ENCODE measurements at places on chromosomes 1 and 21. TPM values are rescaled to one million over a fixed set of nuclear protein-coding genes. Genes with fewer than 3 reads are reported as not detected.
A peak's percentile ranks its signal among the peaks of the same experiment; 100 is the strongest.

DNA sequence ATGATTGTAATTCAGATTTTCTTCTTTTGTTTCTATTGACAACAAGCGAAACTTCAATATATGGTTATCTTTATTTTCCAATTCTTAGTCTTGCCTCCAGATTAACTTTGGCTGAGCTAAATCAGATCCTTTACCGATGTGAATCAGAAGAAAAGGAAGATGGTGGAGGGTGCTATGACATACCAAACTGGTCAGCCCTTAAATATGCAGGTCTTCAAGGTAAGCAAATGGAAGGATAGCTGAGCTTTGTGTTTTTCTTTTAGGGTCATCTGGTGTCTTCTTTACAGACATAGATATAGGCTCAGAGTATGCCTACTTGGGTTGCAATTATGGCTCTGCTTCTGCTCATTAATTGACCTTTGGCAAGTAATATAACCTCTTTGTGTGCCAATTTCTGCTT lies 37.7 kb downstream of the AGL start:
- no peak for DNase-seq
- peaks cover 35% of the 10 kb centered on the region for H3K36me3 ChIP-seq
- H3K4me3 ChIP-seq: no peak overlapping the region

- H3K27me3 ChIP-seq: peaks cover 9% of the 10 kb centered on the region
- peak within 1 kb of the TSS; percentile 89 for H3K4me3 ChIP-seq
- H3K36me3 ChIP-seq: no peaks in the 10 kb centered on the region
- DNase-seq: peak; percentile 78
- peaks cover 8% of the 10 kb centered on the region for H3K4me1 ChIP-seq
- H3K27ac ChIP-seq: no peak within 1 kb of the TSS
Observed at GRCh38 chr1:14598498-14599182, at the start of gene KAZN. Gene KAZN, plus strand, starts transcription at chr1:14598685.

Gene RGL1
- total RNA-seq: 1.4 TPM

Gene C1QB
- not detected for total RNA-seq

DNA sequence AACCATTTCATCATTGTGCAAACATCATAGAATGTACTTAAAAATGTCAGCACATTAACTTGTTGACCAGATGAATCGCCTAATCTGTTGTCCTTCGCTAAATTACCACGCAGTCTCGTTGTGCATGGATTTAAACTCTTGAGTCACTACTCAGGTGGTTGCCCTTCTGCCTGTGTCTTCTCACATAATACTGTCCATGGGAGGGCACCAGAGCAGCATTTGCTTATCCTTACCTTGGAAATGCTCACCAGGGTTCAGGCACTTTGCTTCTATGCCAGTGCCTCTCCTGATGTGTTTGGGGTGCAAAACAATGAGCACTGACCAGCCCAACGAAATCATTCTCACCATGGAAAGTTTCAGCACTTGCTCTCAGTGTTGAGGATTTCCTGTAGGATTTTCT lies 559.9 kb downstream of the RWDD3 start:
- H3K27me3 ChIP-seq: no peaks in the 10 kb centered on the region
- H3K36me3 ChIP-seq: peaks cover 26% of the 10 kb centered on the region
- H3K4me1 ChIP-seq: no peaks in the 10 kb centered on the region
- DNase-seq: peak; percentile 67
- H3K4me3 ChIP-seq: no peak overlapping the region
- no peak overlapping the region for H3K27ac ChIP-seq

GRCh38 chr1:205792481-205792881 lies 17.2 kb upstream of the RAB29 start:
- no peak overlapping the region for H3K4me3 ChIP-seq
- no peak for DNase-seq
- H3K4me1 ChIP-seq: no peaks in the 10 kb centered on the region
- H3K27ac ChIP-seq: no peak overlapping the region
- peaks cover 42% of the 10 kb centered on the region for H3K36me3 ChIP-seq
- H3K27me3 ChIP-seq: no peaks in the 10 kb centered on the region

Gene UQCRHL
- total RNA-seq: 2.6 TPM

DNA sequence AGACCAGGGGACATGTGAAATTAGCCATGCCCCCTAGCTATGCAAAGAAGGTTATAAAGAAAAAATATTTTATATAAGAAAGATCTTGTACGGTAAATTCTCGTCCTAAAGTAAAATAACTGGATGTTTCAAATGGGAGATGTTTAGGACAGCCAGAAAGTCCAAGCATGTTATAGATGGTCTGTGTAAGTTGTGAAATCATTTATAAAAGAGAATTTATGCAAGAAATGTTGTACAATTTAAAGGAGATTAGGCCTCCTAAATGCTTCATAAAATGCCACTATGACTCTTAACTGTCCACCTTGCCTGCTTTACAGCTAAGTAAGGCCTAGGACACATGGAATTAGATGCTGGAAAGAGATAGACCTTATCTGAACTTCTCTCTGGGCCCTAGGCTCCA lies 118.1 kb upstream of the POGK start:
- H3K27ac ChIP-seq: no peak overlapping the region
- no peaks in the 10 kb centered on the region for H3K4me1 ChIP-seq
- no peak for DNase-seq
- H3K27me3 ChIP-seq: no peaks in the 10 kb centered on the region
- H3K36me3 ChIP-seq: peaks cover 3% of the 10 kb centered on the region

Gene VSIG8
- total RNA-seq: not detected

DNA sequence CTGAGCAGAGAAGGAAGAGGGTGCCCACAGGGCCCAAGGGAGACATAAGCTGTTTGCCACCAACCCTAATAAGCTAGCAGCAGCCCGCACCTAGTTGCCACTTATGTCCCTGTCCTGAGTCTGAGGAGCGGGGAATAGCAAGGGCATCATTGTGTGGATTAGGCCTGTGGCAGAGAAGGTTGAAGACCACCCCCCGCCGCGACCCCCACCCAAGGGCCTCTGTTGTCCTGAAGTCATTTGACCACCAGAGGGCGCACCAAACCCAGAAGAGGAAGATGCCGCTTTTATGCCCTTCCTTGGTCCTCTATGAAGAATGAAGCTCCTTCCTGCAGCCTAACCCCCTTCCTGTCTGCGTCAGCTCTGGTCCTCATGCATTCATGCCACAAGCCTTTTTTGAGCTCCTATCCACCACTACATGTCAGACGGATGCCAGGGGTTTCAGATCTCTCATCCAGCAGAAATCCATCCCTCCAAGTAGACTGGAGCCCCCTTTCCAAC lies 16.6 kb downstream of the RHBG start:
- peaks cover 4% of the 10 kb centered on the region for H3K27me3 ChIP-seq
- DNase-seq: peak; percentile 63
- H3K4me3 ChIP-seq: no peak overlapping the region
- no peak overlapping the region for H3K27ac ChIP-seq
- no peaks in the 10 kb centered on the region for H3K4me1 ChIP-seq
- no peaks in the 10 kb centered on the region for H3K36me3 ChIP-seq

- no peak overlapping the region for H3K27ac ChIP-seq
- H3K36me3 ChIP-seq: peaks cover 6% of the 10 kb centered on the region
- H3K27me3 ChIP-seq: peaks cover 3% of the 10 kb centered on the region
- no peaks in the 10 kb centered on the region for H3K4me1 ChIP-seq
- no peak for DNase-seq
Observed at GRCh38 chr1:39086386-39086785, 60.2 kb downstream of the NDUFS5 start.

DNA sequence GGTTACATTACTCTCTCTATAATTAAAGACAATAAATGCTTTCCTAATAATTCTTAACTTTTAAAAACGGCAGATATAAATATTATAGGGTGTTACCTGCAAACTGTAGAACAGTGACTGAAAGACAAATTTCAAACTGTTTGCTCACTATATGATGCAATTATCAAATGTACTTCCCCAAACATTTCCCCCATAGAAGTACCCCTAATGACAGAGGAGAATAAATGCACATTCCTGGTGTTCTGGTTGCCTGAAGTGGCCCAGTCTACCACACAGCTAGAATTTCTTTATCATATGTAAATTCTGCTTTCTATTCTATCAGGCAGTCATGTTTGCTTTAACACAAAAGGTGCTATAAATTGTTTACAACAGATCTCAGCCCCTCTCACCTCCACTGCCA lies 70.4 kb downstream of the VAV3 start:
- peaks cover 14% of the 10 kb centered on the region for H3K36me3 ChIP-seq
- H3K4me3 ChIP-seq: no peak overlapping the region
- DNase-seq: no peak
- no peaks in the 10 kb centered on the region for H3K27me3 ChIP-seq
- H3K27ac ChIP-seq: no peak overlapping the region

- H3K36me3 ChIP-seq: no peaks in the 10 kb centered on the region
- peak; percentile 90 for DNase-seq
- no peak within 1 kb of the TSS for H3K27ac ChIP-seq
- H3K27me3 ChIP-seq: peaks cover 4% of the 10 kb centered on the region
Observed at GRCh38 chr1:66533804-66534740, at the start of gene SGIP1. Gene SGIP1, plus strand, starts transcription at chr1:66534153. Its CDS starts 206 bp downstream, at chr1:66534359.

GRCh38 chr1:56149761-56150160 lies 429.6 kb downstream of the PLPP3 start:
- no peak overlapping the region for H3K4me3 ChIP-seq
- no peak overlapping the region for H3K27ac ChIP-seq
- no peaks in the 10 kb centered on the region for H3K36me3 ChIP-seq
- H3K4me1 ChIP-seq: no peaks in the 10 kb centered on the region

- peaks cover 7% of the 10 kb centered on the region for H3K27me3 ChIP-seq
- peaks cover 8% of the 10 kb centered on the region for H3K36me3 ChIP-seq
Observed at GRCh38 chr1:29258189-29258975, 22.1 kb downstream of the PTPRU start.

DNA sequence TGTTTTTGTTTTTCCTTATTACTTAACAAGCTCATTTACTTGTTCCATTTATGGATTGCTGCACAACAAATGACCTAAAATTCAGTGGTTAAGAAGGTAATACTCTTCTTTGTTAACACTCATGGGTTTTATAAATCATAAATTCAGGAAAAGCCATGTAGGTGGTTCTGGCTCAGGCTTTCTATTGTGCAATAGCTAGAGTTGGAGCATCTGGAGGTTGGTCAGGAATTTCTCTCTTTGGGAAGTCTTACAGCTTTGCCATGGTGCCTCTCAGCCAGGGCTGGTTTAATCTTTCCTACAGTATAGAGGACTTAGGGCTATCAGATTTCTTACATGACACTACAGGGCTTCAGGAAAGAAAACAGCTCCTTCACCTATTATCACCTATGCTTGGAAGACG lies 1677.1 kb downstream of the KCNT2 start:
- DNase-seq: no peak
- H3K4me3 ChIP-seq: no peak overlapping the region
- H3K27ac ChIP-seq: no peak overlapping the region

Gene PIK3R3
- total RNA-seq: 11.4 TPM

DNA sequence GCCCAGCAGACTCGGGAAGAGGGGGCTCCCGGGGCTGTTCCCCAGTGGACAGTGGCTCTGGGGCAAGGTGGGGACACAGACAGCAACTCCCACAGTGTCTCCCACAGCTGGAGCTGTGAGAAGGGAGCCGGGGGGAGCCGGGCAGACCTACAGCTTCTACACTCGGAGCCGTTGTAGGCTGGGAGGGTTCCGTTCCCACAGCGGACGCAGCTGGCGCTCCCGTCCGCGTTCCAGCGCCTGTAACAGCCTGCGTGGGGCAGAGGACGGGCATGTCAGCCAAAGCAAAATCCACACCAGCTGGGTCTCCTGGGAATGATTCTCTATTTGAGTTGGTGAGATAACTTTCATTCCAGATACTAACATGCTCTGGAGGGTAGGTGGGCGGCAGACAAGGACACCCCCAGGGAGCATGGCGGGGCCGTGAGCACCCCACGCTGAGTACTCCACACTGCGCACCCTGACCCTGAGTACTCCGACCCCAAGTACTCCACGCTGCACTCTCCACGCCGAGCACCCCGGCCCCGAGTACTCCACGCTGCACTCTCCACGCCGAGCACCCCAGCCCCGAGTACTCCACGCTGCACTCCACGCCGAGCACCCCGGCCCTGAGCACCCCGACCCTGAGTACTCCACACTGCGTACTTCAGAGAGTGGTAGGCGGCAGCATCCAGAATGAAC lies 13.4 kb upstream of the RNF223 start:
- no peak overlapping the region for H3K4me3 ChIP-seq
- H3K36me3 ChIP-seq: peaks cover 12% of the 10 kb centered on the region
- H3K27ac ChIP-seq: no peak overlapping the region
- H3K27me3 ChIP-seq: no peaks in the 10 kb centered on the region

DNA sequence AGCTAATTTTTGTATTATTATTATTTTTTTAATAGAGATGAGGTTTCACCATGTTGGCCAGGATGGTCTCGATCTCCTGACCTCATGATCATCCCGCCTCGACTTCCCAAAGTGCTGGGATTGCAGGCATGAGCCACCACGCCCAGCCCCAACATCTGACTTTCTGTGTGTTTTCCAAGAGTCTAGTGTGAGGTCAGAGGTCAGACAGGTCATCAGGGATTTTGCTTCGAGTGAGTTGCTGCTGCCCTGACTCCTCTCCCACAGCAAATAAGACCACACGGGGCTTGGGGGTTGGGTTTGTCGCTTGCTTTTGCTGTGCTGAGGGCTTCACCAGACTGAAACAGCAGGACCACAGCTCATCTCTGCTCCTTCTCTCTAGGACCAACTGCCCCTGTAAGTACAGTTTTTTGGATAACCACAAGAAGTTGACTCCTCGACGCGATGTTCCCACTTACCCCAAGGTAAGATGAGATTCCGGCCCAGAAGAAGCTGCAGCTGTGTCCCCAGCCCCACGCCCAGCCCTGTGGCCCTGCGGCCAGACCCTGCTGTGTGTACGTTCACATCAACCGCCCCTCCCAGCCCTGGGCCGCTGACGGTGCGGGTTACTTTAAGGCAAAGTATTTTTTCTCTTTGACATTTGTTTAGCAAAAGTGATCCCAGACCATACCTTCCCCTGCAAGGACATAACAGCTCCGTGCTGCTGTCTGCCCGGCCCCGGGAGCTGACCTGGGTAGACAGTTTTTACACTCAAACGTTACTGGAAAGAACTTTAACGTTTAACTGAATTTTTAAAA lies 97.5 kb downstream of the PDE9A start:
- no peak overlapping the region for H3K27ac ChIP-seq
- no peaks in the 10 kb centered on the region for H3K27me3 ChIP-seq
- H3K4me3 ChIP-seq: no peak overlapping the region
- DNase-seq: no peak
- H3K4me1 ChIP-seq: no peaks in the 10 kb centered on the region

Gene LDLRAD1
- total RNA-seq: not detected

- H3K4me1 ChIP-seq: no peaks in the 10 kb centered on the region
- no peak for DNase-seq
- H3K27ac ChIP-seq: no peak overlapping the region
- H3K36me3 ChIP-seq: no peaks in the 10 kb centered on the region
- H3K27me3 ChIP-seq: no peaks in the 10 kb centered on the region
Observed at GRCh38 chr1:109521002-109521951, 11.8 kb upstream of the AMIGO1 start.

DNA sequence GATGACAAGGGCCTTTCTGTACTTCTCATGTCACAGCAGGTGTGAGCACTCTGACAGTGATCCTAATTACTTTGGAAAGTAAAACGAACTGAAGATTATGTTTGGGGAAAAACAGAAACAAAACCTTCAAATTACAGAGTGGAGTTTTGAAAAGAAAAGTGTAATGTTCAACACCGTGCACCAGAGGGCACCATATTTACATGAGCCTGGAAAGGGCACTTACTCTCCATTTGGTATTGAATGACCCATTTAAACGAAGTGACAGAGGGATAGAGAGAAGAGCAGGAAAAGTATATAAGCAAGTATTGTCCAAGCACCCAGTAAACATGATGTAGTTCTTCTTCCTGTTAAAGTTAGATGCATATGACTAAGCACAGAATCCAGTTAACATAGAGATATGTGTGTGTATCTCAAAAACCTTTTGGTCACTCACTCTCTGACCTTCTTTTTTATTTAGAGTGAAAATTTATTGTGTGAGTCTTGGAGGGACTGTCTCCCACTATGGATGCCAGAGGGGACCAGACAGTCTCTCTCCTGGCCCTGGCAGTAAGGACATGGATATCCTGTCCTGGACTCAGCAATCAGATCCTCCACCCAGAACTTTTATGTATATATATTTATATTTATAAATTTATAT lies 3.8 kb upstream of the RGSL1 start:
- no peaks in the 10 kb centered on the region for H3K4me1 ChIP-seq
- no peaks in the 10 kb centered on the region for H3K27me3 ChIP-seq
- peak; percentile 35 for DNase-seq
- no peaks in the 10 kb centered on the region for H3K36me3 ChIP-seq
- no peak overlapping the region for H3K4me3 ChIP-seq

Gene MYBPH
- not detected for total RNA-seq

Data from H9 (cell line).